Stimulated activated CD8-positive, alpha-beta memory T cell treated with anti-CD3 and anti-CD28 coated beads, Interleukin-4, amount 100 ng/mL, for 4 hours (primary cell): ENCODE measurements at places on chromosomes 2 and 18.

- DNase-seq: no peak
Observed at GRCh38 chr18:63302220-63302619, 17.3 kb downstream of the BCL2 start.

DNA sequence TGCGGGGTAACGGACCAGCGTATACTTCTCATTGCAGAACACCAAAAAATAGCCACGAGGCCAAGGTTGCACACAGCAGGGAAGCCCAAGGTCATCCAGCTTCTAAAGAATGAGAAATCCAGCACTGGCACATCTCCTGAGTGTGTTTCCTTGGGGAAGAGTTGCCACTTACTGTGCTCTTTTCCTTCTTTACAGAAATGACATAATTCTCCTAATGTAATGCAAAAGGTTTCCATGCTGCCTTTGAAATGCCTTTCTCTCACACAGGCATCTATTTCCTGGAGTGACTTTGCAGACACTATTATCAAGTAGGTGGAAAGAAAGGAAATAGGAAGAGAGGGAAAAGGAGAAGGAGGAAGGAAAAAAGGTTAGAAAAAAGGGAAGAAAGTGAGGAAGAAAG is 862.1 kb upstream of the CELF4 start:
- no peak for DNase-seq

DNA sequence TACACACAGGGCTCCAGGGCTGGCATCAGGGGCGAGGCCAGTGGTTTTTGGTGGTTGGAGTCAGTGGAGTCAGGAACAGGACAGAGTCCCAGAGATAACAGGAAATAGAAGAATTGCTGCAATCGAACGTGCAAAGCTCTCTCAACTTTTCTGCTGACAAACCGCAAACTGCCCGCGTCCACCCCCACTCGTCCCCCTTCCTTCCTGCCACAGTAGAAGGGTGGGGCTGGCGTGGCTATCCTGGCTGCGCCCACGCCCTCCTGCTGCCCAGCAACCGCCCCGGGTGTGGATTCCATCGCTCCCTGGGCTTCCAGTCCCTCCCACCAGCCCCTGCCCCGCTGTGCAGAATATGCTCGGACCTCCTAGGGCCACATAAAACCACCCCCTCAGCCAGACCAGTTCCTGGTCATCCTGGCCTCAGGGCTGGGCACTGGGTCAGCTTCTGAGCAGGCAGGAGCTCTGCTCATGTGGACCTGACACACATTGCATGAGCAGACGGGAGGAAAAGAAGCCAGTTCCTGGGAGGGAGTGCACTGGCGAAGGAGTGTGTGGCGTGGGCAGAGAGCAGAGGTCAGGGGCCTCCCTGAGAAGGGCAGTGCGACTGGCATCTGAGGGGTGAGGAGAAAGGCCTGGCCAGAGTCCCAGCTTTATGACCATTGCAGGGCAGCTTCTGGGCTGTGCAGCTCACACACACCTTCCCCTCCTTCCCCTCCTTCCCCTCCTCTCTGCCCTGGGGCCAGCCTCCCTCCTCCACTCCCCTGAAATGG is 85.4 kb upstream of the ATG16L1 start:
- no peak for DNase-seq

- no peak for DNase-seq
Observed at GRCh38 chr2:218924757-218925156, 34.7 kb upstream of the CDK5R2 start.

DNA sequence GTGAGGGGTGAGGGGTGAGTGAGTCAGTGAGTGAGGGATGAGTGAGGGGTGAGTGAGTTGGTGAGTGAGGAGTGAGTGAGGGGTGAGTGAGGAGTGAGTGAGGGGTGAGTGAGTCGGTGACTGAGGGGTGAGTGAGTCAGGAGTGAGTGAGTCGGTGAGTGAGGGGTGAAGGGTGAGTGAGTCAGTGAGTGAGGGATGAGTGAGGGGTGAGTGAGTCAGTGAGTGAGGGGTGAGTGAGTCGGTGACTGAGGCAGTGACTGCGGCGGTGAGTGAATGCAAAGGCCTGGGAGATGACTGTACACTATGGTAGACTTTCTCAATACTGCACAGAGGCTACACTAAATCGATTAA is 16.6 kb downstream of the THAP4 start:
- DNase-seq: no peak

DNA sequence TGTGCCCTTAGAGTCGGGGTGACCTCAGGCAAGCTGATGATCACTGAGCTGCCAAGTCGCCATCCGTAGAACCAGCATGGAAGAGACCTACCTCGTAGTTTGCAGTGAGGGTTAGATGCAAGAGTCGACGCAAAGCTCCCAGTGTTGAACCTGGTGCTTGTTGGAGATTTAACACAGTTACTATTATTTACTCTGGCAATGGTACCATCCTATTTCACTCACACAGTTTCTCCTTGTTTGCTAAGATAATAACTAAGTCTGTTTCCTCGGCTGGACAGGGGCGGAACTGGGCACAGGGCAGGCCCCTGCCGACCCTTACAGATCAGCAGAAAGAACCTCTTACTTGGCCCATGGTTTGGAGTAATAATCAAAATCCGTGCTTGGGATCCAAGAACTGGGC is 85.5 kb downstream of the ACAA2 start:
- DNase-seq: no peak

GRCh38 chr2:236086403-236086970 is 81.7 kb downstream of the GBX2 start:
- no peak for DNase-seq

DNA sequence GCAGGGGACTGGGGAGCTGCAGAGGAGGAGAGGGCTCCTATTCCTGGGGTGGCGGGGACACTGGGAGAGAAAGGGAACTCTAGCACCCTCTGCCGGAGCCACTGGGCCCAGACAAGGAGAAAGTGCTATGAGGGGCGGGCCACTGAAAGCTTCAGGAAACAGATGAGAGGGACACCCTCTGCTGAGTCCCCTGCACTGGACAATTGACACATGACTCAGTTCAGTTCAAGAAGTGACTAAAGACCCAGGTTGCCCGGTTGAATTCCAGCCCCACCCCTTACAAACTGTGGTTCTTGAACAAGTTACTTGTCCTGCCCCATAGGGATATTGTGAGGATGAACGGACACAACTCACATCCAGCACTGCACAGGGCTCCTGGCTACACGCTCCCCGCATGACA is 5.0 kb downstream of the RUFY4 start:
- no peak for DNase-seq

DNA sequence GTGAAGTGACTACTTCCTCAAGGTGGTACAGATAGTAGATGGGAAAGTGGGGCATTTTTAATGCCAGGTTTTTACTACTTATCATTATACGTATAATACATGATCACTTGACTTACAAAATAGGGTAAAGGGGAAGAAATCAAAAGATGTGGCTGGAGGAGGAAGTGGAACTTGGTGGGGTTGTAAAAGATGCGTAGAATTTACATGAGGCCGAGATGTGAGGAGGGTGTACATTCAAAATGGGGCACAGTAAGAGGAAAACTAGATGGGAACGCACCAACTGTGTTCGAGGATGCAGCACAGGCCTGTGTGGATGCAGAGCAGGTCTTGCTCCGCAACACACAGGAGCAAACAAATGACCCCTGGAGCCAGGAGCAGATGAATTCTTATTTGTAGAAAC is 403.3 kb downstream of the TXNL1 start:
- DNase-seq: no peak

GRCh38 chr2:28320371-28320770 is 72.3 kb upstream of the FOSL2 start:
- no peak for DNase-seq

- no peak for DNase-seq
Observed at GRCh38 chr18:42078711-42079110, 123.7 kb downstream of the PIK3C3 start.

GRCh38 chr2:31251018-31251417 is 17.1 kb downstream of the EHD3 start:
- no peak for DNase-seq

DNA sequence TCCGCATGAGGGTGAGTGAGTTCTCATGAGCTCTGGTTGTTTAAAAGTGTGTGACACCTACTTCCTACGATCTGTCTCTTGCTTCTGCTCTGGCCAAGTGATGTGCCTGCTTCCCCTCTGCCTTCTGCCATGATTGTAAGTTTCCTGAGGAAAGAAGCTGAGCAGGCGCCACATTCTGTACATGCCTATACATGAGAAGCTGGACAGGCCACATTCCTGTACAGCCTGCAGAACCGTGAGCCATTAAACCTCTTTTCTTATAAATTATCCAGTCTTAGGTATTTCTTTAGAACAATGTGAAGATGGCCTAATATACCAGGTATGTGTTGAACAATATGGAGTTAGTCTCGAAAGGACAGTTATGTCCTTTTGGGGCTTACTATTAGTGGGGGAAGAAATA is 281.0 kb downstream of the ALK start:
- DNase-seq: no peak

DNA sequence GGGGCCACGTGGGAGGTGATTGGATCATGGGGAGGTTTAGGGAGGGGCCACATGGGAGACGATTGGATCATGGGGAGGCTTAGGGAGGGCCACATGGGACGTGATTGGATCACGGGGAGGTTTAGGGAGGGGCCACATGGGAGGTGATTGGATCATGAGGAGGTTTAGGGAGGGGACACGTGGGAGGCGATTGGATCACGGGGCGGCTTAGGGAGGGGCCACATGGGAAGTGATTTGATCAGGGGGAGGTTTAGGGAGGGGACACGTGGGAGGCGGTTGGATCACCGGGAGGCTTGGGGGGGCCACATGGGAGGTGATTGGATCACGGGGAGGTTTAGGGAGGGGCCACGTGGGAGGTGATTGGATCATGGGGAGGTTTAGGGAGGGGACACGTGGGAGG is 22.5 kb upstream of the SALL3 start:
- no peak for DNase-seq

DNA sequence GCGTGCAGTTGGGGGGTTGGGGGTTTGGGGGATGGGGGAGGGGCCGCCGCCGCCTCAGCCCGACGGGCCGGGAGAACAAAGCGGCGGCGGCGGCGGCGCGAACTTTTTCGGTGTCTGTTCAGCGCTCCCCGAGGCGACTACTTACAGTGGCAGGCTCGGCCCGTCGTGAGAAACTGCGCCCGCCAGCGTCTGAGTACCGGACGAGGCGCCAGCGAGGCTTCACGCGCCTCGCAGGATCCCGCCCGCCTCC is 172 bp downstream of the PRKD3 start:
- peak; percentile 55 for DNase-seq

DNA sequence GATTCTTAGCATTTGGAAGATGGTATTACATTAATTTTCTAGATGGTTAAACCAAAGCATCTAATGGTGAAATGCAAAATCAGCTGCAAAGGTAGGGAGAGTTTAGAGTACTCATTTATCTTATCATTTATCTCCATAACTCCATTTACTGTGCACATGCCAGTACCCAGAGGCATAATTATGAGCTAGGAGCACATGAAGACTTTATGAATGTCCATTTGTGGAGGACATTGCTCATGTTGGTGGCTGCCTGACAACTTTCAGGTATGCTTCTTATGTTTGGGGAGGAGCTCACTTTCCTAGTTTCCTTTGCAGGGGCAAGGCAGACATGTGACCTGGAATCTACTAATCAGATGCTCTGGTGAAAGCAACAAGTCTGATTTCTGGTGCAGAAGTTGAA is 134.0 kb downstream of the NRP2 start:
- DNase-seq: no peak

GRCh38 chr2:66171530-66171929 is 263.4 kb upstream of the MEIS1 start:
- DNase-seq: no peak

DNA sequence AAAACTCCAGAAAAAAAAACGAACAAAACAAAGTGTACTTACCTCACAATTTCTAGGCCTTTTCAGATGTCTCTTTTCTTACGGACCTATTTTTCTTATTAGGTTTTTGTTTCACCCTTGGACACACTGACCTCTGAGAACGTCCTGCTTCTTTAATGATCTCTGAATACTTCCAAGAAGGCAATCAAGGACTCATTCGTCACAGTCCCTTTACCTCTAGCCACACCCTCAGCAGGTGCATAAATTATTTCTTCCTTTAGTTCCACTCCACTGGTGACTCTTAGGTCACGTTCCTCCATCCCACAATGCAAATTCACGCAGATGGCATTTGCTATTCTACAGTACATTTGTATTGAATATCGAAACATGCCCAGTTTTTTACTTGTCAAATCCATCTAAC is 21.9 kb downstream of the PELI1 start:
- no peak for DNase-seq

DNA sequence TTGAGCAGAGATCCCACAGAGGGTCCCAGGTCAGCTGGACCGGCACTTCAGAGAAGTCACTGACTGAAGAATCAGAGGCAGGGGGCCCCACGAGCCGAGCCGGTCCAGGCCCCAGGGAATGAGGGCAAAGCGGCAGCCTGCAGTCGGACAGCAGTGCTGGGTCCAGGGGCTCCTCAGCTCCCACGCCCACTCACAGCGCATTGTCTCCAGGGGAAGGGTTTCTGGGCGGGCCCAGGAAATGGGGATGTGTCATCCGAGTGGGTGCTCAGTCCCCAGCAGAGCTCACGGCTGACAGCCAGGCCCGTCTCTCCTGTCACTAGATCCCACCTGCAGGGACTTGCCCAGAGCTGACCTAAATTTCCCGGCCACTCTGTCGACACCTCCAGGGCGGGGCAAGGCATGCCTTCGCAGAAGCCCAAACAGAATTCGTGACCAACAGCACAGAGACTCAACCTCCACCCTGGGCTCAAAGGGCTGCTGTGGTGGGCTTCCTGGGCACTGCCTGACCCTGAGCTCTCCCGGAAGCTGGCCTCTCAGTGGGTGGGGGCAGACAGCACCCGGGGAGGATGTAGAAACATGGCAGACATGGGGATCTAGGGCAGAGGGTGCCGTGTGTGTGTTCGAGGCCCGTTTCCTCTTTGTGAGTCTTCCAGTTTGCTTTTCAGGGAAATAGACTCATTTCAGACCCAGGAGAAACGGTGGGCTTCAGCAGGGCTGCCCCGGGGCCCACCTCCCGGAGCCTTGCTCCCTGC is 42.1 kb upstream of the TAF1B start:
- no peak for DNase-seq

DNA sequence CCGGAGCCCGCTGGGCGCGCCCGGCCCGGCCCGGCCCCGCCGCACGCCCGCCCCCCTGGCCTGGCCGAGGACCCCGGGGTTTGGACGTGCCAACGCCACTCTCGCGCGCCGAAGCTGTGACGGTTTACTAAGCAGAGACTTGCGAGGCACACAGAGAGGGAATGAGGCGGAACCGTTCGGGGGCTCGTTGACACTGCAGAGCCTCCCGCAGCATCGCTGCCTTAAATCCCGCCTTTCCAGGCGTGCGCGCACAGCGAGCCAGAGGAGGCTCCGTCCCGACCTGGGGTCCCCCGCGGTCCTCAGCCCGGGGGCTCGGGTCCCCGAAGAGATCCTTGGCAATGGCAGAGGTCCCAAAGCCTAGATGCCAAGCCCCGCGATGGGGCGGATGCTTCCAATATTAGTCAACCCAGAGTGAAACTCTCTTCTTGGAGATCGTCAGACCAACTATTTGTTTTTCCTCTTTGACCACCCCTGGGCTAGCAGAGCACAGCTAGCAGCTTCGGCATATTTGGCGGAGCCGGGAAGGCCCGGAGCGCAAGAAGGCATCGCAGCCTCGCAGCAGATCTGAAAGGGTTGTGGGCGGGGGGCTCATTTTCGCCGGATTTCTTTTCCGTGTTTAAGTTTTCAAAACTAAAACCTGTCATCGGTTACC is at the start of gene ZNF385B:
Gene ZNF385B (minus strand): TSS at position 197 of the 652 bp plus-strand sequence.
- DNase-seq: no peak
